Right lung (tissue), 10 donors: ENCODE measurements at places on chromosomes 2 and 18.

DNA sequence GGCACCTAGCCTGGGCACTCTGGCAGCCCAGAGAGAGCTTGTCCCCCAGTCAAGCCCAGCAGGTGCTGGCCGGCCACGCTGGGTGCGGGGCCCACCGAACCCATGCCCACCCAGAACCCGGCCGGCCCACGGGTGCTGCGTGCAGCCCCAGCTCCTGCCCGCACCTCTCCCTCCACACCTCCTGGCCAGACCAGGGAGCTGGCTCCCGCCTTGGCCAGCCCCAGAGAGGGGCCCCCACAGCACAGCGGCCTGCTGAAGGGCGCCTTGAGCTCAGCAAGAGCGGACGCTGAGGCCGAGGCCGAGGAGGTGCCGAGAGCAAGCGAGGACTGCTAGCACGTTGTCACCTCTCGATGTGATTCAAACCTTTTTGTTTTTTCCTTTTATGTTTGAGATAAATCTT is 407.0 kb upstream of the KCNJ3 start:
- DNase-seq: no peak

GRCh38 chr18:78309307-78309706 is 670.3 kb upstream of the SALL3 start:
- no peak for DNase-seq

DNA sequence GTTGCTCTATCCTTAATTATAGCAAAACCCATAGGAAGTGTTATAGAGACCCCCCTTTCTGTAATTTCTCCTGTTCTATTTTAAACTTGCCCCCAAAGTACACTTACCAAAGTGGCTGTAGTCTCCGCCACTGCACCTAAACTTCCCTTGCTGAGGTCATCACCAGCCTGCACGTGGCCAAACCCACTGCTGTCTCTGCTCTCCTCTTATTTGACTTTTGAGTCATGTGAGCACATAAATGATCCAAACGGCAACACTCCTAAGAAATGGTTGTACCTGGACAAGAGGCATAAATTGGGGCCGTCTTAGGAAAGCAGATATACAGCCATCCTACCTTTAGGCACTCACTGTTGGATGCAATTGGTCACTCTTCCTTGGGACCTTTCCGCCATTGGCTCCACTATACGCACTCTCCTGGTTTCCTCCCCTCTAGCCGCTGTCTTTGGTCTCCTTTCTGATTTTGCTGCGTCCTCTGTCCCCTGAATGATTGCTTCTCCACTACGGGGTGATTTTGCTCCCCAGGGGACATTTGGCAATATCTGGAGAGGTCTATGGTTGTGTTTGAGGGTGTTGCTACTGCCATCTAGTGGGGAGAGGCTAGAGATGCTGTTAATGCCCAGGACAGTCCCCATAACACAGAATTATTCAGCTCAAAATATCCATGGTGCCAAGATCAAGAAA is 19.2 kb upstream of the IL36G start:
- DNase-seq: peak; percentile 37

GRCh38 chr18:9386879-9387278 is 52.3 kb downstream of the TWSG1 start:
- no peak for DNase-seq

- DNase-seq: no peak
Measured at GRCh38 chr2:64289251-64289650, 145.0 kb upstream of the PELI1 start.

- no peak for DNase-seq
Measured at GRCh38 chr18:26073758-26074157, 16.7 kb downstream of the SS18 start.

DNA sequence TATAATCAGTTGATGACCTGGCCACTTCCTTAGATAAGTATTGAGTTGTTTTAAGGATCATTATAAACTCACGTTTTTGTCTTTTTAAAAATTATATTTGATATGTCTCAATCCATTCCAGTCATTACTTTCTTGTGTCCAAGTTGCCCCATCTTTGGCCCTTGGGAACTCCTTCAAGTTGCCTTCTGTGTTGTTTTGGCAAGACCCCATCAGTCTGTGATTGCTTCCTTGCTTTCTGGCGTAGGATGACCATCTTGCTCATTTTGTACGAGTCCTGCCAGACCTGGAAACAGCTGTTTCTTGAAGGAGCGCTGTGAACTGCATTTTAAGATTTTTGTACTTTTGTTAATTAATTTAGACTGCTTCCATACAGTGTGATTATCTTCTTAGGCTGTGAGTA is 68.9 kb upstream of the ITM2C start:
- no peak for DNase-seq

DNA sequence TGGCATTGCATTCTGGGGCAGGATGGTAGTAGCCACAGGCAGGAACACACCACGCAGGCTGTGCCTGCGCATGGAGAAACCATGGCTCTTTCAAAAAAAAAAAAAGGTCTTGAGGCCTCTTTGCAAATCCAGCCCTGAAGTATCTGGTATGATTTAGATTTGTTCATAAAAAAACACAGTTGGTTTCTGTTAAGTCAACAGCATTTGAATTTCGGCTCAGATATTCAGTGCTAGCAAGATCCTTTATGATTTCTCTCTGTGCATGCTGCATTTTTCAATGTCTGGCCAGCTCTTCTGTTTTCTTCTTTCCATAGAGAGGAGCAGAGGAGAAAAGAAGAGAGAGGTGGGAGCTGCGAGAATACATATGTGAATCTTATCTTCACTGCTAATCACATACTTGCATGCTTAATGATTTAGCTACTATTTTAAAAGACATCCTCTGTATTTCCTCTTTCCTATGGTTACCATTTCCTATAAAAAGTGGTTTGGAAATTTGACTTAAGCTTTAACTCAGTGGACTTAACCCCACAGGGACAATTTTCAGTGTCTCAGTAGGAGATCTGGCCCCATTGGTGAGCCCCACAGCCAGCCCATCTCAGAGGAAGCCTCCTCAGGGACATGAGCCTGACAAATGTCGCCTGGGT is 214.3 kb upstream of the APCDD1 start:
- no peak for DNase-seq

GRCh38 chr2:23448906-23449305 is 63.9 kb downstream of the KLHL29 start:
- no peak for DNase-seq

DNA sequence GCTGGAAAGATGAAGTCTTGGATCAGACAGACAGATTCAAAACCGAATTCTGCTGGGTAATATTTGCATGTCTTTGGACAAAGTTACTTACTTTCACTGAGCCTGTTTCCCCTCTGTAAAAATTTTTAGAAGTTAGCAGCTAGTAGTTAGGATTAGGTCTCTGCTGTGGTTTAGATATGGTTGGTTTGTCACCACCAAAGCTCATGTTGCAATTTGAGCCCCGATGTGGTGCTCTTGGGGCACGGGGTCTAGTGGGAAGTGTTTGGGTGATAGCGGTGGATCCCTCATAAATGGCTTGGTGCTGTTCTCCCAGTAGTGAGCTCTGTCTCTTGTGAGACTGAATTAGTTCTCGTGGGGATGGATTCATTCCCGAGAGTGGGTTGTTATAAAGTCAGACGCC is 38.9 kb upstream of the PNO1 start:
- DNase-seq: no peak

- no peak for DNase-seq
Measured at GRCh38 chr2:101571951-101572350, 97.0 kb upstream of the RFX8 start.

DNA sequence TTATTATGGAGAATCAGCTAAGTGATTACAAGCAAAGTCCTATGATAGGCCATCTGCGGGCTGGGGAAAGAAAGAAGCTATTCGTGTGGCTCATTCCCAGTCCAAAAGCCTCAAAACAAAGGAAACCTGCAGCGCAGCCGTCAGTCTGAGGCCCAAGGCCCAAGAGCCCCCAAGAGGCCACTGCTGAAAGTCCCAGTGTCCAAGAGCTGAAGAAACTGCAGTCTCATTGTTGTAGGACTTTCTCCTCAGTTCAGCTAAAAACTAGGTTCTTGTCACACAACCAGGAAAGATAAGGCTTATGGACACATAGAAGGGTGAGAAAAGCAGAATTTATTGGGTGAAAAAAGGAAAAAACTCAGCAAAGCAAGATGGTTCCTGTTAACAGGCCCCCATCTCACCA is 143.2 kb downstream of the RHBDD1 start:
- no peak for DNase-seq

DNA sequence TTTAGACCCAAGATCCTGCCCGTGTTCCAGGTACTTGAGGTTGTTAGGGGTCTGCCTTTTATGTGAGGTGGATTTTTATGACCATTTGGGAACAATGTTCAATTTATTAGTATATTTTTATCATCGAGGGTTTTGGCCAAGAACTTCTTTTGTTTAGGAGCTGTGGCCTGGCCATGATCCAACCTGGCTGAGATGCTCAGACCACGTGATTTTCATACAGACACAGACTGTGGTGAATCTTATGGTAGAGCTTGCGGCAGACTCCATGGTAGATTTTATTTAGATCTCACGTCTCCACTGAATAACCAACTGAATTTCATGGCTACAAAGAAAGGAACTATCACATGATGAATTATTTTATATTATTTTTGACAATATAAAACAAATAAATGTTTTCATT is 405.5 kb upstream of the VWC2L start:
- no peak for DNase-seq

DNA sequence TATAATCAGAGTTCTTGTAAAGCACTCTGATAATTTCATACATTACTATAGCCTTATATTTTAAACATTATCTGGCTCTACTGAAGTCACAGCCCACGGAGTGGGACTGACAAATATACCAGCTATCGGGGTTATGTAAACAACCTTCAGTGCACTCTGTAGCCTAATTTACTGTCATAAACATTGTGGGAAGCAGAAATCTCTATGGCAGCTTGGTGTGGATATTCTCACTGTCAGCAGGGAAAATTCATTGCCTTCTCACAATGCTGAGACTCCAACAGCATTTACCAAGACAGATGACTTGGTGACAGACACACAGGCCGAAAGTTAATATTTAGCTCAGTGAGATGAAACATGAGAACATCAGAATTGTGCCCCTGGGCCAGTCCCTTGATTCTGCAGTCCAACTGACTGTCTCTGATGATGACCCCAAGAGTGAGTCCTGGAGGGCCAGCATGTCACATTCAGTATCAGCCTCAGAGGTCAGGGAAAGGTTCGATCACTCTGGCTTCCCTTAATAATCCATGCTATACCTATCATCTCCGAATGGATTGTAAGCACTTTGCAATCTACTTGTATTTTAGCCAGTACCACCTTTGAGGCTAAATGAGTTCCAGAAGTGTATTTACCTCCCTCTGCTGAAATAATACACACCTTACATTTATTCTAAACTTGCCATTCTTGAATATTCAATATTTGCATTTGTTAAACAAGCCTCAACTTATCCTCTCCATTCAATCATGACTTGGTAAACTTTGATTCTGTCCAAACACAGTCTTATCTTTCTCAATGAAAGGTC is 146.2 kb upstream of the OSR1 start:
- DNase-seq: no peak

DNA sequence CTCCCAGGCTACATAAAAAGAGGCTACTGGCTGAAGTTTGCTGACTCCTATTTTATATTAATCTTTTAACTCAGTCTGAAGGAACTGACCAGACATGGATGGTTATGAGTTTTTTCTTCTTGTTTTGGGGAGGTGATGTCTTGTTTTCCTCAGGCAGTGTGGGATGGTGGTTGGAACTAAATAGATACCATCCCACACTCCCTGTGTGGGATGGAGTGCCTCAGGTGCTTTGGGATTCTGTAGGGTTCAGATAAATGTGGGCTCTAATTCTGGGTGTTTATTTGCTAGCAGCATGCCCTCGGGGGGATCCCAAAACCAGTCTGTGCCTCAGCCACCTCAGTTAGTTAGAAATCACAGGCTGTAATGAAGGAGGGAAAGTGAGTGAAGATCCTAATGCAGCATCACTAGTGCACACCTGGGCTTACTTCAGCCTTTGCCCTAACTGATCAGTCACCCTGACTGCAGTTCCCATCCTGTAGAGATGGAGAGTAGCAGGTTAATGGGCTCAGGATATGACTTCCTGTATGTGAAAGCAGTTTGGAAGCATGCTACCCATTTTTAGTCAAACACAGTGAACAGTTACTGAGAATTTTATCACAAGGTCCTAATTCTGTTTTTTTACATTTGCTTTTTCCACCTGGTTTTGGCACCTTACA is 132.2 kb downstream of the SPTBN1 start:
- DNase-seq: no peak

DNA sequence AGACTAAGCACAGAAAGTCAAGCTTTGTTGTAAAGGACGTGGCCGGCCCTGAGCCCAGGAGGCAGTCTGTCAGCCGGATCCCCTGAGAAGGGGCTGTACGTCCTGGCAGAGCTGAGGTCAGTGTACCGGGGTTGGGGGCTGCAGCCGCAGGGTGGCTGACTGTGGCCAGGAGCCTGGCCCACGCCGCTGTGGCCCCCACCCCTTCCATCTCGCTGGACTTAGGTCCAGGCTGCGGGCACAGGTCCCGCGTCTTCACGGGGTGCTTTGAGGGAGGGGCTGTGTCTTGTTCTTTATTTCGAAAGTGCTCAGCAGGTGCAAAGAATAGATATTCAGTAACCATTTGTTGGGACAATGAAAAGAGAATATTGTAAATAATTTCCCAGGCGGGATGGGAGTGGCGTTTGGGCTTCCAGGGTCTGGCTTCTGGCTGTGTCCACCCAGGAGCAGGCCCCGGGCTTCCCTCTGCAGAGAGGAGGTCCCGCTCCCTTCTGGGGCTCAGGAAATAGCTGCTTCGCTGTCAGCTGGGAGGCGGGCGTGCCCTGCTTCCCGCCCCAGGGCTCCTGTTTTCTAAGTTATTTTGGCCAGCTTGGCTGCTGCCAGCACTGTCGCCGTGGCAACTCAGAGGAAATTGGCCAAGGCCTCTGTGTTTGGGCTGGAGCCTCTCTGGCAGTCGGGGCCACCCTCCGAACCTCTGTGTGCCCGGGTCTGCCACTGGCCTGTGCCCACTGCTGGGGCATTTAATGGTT is 7.4 kb downstream of the NFATC1 start:
- no peak for DNase-seq

GRCh38 chr2:62147610-62148301 is 48.2 kb upstream of the B3GNT2 start:
- DNase-seq: no peak
